ENCODE measurements at places on chromosomes 4 and X.
A peak's percentile ranks its signal among the peaks of the same experiment; 100 is the strongest.

DNA sequence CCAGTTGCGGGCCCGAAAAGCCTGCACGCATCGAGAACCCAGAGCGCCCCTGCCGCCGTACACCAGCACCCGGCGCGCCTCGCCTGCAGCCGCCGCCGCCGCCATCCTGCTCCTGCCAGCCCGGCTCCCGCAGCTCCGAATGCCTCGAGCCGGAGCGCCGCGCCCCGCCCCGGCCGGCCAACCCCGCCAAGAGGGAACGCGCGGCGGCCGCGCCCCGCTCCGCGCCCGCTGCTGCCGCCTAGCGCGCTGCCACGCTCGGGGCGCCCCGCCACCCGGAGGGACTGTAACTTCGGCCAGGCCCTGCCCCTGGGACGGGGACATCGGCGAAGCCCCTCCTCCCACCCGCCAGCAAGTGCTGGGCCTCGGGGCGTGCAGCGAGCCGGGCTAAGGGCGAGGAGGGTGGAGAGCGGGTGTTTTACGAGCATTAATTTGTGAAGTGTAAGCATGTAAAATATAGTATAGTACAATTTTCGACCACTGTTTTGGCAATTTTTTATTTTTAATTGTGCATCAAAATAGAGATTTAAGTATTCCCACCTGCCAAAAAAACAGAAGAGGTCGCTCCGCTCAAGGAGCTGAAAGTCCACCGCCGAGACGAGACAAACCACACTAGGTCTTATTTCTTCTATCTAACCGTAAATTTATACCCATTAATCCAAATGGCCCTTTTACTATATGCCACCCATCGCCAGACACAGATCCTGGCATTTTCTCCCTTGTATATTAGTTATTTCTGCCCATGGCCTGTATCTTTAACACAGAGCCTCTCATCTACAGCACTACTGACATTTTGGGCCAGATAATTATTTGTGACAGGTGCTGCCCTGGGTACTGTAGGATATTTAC, at the start of gene QDPR:
TSS of gene QDPR (minus strand) at position 141 of the 846 bp plus-strand sequence. CDS start at position 105, 36 bp downstream.
- peak; percentile 33 for DNase-seq

DNA sequence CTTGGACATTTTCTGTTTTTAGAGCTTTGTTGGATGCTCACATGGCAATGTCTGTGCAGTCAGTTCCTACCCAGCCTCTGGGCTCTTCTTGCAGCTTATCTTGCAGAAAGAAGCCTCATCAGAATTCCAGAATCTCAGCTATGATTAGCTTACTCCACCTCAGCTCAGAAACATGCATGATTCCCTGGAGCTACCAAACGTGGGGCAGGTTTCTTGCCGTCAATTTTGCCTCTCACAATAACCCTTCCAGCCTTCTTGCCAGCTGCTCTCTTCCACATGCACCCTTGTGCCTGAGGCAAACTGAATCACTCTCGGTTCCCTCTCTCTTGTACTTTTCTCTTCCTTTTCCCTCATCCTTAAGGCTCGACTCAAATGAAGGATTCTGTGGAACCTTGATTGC, 141.4 kb downstream of the PTTG2 start:
- no peak for DNase-seq

DNA sequence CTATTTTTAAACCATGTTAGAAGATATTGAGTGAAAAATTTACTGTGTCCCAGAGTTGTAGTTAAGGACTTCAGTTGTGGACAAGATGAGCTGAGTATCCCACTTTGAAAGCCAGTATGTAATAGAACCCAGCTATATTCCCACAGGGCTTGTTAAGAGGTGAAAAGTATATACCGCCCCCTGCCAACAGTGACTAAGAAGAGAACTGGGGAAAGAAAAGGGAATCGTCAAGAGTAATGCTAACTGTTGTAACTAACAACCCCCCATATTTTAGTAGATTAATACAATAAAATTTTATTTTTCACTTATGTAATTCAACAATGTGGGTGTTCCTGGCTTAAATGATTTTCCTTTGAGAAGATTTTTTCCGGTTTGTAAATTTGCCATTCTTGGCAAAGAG, 250.4 kb upstream of the GIMD1 start:
- no peak for DNase-seq

DNA sequence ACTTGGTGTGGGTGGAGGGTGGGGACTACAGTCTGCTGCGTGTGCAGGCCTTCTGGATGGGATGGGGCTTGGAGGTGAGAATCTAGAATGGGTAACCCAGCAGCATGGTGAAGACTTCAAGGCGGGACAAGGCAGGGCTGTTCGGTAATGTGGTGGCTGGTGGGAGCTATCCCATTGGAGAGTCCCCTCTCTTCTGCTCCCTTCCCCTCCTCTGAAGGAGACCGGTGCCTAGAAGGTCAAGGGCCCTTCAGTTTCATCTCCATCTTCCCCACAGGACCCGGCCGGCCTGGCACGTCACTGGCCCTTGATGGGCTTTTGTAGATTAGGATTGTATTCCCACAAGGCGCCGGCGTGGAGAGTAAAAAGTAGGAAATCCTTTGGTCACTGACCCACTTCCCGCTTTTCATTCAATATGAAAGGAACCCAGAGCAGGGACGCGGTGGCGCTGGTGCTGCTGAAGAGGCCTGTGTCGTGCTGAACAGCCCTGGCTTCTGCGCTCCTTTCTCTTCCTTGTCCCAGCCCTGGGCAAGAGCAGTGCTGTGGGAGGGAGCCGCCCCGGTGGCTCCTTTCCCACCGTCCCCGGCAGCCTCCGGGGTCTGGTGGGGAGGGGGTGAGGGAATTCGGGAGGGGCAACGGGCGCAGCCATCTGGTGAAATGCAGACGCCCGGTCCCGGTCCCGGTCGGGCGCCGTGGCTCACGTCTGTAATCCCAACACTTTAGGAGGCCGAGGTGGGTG, 7.3 kb upstream of the HMGB3 start:
- DNase-seq, result no peak

GRCh38 chrX:137032341-137032694, 1.5 kb downstream of the GPR101 start:
- no peak for DNase-seq

DNA sequence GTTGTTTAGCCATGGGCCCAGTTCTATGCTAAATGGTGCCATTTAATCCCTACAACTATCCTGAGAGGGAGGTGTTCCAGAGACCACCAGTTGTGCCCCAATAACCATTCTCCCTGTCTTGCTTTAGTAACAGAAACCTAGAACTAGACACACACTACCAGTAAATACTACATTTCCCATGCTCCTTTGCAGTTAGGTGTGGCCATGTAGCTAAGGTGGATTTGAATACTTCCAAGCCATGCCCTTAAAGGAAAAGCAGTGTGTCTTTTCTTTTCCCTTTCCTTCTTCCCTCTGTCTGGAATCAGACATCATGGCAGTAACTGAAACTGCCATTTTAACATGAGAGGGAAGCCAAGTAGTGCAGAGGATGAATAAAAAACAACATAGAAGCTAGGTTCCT, 90.9 kb upstream of the TMEM33 start:
- no peak for DNase-seq

DNA sequence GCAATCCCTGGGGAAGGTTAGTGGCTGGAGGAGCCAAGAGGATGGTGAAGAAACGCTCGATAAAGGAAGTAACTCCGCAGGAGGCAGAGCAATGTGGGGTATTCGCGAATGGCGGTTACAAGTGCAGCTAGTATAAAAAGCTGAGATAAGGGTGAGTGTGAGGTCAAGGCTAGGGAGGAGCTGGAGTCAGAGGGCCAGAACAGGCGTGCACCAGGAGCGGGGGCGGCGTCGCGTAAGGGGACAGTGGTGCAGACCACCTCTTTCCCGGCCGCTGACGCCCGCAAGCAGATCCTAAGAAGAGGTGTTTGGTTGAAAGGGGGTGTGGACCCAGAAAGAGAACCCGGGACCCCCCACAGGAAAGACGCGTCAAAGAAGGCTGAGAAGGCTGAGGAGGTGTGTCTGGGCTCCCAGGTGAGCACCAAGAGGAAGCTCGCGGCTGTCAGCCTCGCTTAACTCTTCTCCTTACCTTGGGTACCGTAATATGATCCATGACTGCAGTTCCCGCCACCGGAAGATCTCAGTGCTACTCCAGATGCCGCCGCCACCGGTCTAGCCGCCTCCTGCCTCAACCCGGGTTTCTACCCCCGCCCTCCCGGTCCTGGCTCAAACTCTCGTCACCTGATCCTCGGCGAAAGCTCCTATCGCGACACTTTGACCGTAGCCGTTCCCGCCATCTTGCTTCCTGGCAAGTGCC, at the start of gene MTMR8:
TSS of gene MTMR8 (minus strand) at position 579 of the 694 bp plus-strand sequence. CDS start at position 490, 89 bp downstream.
- DNase-seq, result no peak
